Lung (tissue), 17 donors: ENCODE measurements at places on chromosomes 1 and 21. TPM values are rescaled to one million over a fixed set of nuclear protein-coding genes. Genes with fewer than 3 reads are reported as not detected.

DNA sequence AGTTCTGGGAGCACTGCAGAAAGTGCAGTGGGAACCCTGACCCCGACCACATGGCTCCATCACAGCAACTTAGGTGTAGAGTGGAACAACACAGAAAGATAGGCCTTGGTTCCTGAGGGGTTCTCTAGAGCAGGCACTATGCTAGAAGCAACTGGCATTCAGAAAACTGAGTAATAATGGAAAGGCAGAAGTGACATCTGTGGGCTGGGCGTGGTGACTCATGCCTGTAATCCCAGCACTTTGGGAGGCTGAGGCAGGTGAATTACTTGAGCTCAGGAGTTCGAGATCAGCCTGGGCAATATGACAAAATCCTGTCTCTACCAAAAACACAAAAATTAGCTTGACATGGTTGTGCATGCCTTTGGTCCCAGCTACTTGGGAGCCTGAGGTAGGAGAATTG lies 5.3 kb downstream of the MRPS15 start:
- peaks cover 20% of the 10 kb centered on the region for H3K36me3 ChIP-seq
- H3K27ac ChIP-seq: no peak overlapping the region
- H3K4me1 ChIP-seq: peaks cover 5% of the 10 kb centered on the region
- H3K4me3 ChIP-seq: no peak overlapping the region

GRCh38 chr1:183996396-183996795 lies 41.1 kb downstream of the COLGALT2 start:
- no peaks in the 10 kb centered on the region for H3K27me3 ChIP-seq
- peaks cover 1% of the 10 kb centered on the region for H3K4me1 ChIP-seq
- no peak overlapping the region for H3K27ac ChIP-seq
- DNase-seq: no peak

- no peaks in the 10 kb centered on the region for H3K4me1 ChIP-seq
- H3K4me3 ChIP-seq: no peak overlapping the region
- H3K27me3 ChIP-seq: no peaks in the 10 kb centered on the region
- no peaks in the 10 kb centered on the region for H3K36me3 ChIP-seq
- no peak overlapping the region for H3K27ac ChIP-seq
- no peak for DNase-seq
Measured at GRCh38 chr1:46823151-46823550, 24.3 kb downstream of the CYP4B1 start.

Gene DMBX1
- not detected for total RNA-seq

DNA sequence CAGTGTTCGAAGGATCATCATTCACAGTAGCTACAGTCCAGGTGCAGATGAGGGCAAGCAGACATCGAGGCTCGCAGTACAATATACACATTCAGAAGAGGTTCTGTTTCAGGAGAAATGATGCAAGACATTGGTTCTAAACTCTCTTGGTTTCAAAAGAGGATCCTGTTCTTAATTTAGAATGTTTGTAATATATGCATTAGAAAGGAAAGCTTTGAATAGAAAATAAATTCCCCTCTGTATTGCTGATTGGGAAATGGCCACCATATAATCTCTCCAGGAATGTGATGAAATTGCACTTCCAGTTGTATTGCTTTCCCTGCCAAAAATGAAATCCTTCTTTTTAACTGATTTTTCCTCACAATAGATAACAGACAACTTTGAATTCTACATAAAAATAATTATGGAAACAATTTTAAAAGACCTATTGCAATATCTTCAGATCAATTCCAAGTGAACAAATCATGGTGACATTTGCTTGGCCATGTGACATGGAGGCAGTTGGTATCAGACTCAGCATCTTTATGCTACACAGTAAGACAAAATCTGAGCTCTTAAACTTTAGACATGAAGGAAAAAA lies 27.6 kb upstream of the SIPA1L2 start:
- peak; percentile 37 for DNase-seq
- no peak overlapping the region for H3K4me3 ChIP-seq
- no peaks in the 10 kb centered on the region for H3K36me3 ChIP-seq
- peaks cover 6% of the 10 kb centered on the region for H3K4me1 ChIP-seq
- no peak overlapping the region for H3K27ac ChIP-seq

- no peak for DNase-seq
- H3K4me1 ChIP-seq: peaks cover 9% of the 10 kb centered on the region
- no peak overlapping the region for H3K4me3 ChIP-seq
- no peak overlapping the region for H3K27ac ChIP-seq
- H3K27me3 ChIP-seq: no peaks in the 10 kb centered on the region
- H3K36me3 ChIP-seq: no peaks in the 10 kb centered on the region
Measured at GRCh38 chr1:8633741-8634501, 183.5 kb downstream of the RERE start.

- no peak overlapping the region for H3K27ac ChIP-seq
- peaks cover 2% of the 10 kb centered on the region for H3K27me3 ChIP-seq
- H3K4me1 ChIP-seq: no peaks in the 10 kb centered on the region
Measured at GRCh38 chr1:159983681-159984080, 29.6 kb upstream of the SLAMF9 start.

- H3K4me3 ChIP-seq: no peak overlapping the region
- DNase-seq: no peak
- no peaks in the 10 kb centered on the region for H3K4me1 ChIP-seq
- H3K36me3 ChIP-seq: no peaks in the 10 kb centered on the region
- peak overlapping the region; percentile 22 for H3K27ac ChIP-seq
Measured at GRCh38 chr1:117146575-117147340, 25.2 kb upstream of the TRIM45 start.

DNA sequence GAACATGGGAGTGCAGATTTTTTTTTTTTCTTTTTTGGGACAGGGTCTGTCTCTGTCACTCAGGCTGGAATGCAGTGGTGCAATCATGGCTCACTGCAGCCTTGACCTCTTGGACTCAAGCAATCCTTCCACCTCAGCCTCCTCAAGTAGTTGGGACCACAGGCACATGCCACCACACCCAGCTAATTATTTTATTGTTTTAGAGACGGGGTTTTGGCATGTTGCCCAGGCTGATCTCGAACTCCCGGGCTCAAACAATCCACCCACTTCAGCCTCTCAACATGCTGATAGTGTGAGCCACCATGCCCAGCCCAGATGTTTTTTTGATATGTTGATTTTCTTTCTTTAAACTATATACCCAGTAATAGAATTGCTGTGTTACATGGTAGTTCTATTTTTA lies 57.7 kb downstream of the RGSL1 start:
- no peaks in the 10 kb centered on the region for H3K27me3 ChIP-seq
- no peak overlapping the region for H3K4me3 ChIP-seq
- no peak overlapping the region for H3K27ac ChIP-seq
- DNase-seq: peak; percentile 0
- H3K4me1 ChIP-seq: no peaks in the 10 kb centered on the region

DNA sequence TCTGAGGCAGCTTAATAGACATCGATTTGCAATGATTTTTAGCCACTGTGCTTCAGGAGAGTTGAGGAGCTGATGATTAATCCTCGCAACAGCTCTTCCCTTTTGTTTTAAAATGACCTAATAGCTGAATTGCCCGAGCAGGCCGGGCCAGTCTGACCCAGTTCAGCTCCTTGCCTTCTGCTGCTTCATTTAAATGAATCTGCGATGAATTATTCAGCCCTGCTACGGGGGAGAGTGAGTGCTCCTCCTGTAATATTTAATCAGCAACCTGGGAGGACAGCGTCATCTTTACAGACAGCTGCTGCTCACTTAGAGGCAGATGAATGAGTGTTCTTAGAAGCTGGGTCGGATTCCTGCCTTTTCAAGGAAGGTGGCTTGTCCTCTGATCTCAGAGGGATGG lies 325.1 kb downstream of the CAMTA1 start:
- H3K36me3 ChIP-seq: no peaks in the 10 kb centered on the region
- no peak overlapping the region for H3K27ac ChIP-seq
- no peak for DNase-seq
- no peaks in the 10 kb centered on the region for H3K27me3 ChIP-seq

DNA sequence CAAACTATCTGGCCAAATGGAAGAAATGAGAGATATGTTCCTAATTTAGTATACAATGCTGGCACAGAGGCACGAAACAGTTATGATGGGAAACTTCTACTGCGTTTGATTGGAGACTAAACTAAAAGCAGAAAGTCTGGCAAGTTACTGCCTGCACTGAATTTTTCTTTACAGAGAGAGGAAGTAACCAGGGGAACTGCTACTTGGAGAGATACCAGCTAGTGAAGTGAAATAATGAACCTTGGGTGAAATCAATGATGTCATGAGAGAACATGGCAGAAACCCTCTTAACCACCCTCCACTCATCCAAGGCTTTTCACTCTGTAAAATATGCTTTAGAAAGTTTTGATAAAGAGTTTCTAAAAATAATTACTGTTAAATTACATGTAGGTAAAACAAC lies 29.3 kb downstream of the NIBAN1 start:
- H3K27ac ChIP-seq: peak overlapping the region; percentile 16
- DNase-seq: no peak
- H3K4me3 ChIP-seq: no peak overlapping the region
- no peaks in the 10 kb centered on the region for H3K4me1 ChIP-seq

GRCh38 chr1:19814681-19815503 lies at the start of gene RNF186:
TSS of gene RNF186 (minus strand) at chr1:19815283. CDS start at chr1:19815101, 182 bp downstream.
- H3K27me3 ChIP-seq: no peaks in the 10 kb centered on the region
- no peak within 1 kb of the TSS for H3K27ac ChIP-seq
- H3K4me3 ChIP-seq: no peak within 1 kb of the TSS
- H3K4me1 ChIP-seq: peaks cover 6% of the 10 kb centered on the region

Gene RIPPLY3
- 0.18 TPM for total RNA-seq
